ENCODE measurements at places on chromosomes 6 and 20.
A peak's percentile ranks its signal among the peaks of the same experiment; 100 is the strongest.

GRCh38 chr6:152698692-152699091 is 995 bp downstream of the MYCT1 start:
- DNase-seq, result no peak

- DNase-seq, result no peak
These were observed 168.4 kb downstream of the OR2B2 start for GRCh38 chr6:27743787-27744186.

DNA sequence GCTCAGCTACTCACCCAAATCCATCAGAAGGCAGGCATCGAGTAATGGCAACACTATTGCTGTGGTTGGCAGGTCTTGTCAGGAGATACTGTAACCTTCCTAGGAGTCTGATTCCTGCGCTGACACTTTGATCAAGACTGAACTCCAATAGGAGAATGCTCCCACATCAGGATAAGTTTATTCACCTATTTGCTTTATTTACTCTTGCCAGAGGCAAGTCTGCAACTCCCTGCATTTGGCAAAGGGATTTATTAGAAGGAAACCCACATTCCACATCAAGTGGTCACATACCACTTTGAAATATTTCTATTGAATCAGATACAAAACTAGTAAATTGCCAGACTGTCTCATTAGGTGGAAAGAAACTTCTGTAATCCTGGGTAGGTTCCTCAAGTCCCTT is 43.5 kb downstream of the ZFAND3 start:
- no peak for DNase-seq

DNA sequence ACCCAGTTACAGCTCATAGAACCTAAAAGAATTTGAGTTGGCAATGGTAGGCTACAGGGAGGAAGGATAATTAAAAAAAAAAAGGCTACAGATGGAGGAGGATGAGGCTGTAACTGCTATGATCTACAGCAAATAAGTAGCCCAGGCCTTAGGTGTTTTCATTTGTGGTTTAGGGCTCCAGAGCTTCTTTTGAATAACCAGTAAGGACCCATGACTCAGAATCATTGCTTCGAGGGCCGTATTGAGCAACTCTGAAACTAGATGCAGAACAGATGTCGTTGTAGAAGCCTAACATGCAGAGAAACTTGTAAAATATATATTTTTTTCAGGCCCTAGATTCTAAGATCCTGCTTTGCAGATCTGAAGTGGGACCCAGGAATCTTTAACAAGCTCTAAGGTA is 19.0 kb upstream of the ASIP start:
- DNase-seq, result peak; percentile 57

DNA sequence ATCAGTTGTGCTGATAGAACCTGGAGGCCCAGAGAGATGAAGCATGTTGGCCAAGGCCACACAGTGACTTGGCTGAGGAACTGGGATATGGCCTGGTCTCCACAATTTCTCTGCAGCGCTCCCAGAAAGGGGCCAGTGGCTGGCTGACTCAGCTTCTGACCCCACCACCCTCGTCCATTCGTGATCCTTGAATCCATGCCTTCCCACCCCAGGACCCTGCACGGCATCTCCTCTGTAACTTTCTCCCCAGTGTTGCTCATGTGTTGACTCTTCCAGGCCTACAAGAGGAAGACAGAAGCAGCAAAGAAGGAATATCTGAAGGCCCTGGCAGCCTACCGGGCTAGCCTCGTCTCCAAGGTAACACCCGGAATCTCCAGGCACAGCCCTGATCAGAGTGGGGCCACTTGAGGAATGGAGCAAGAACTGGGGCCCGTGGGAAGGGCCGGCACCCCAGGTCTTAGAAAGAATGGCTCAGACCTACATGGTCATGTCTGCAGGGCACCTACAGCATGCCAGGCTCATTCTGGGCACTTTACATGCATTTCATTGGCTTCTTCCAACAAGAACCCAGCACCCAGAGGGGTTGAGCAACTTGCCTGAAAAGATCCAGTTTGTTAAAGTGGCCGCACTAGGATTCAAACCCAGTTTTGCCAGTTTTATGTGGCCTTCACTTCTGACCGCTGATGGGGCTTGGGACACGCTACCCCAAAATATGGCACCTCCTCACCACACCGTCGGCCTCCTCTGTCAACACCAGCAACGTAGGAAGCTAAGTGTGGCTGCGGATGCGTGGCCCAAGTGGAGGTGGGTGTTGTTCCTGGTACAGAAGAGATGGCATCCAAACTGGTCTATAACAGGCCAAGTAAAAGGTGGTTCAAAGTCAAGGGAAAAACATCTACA is 122.2 kb downstream of the JPH2 start:
- no peak for DNase-seq

GRCh38 chr6:3701631-3702030 is 49.9 kb downstream of the PXDC1 start:
- no peak for DNase-seq

- DNase-seq, result peak; percentile 17
These were observed 239.9 kb upstream of the RNF217 start for GRCh38 chr6:124722141-124722878.

DNA sequence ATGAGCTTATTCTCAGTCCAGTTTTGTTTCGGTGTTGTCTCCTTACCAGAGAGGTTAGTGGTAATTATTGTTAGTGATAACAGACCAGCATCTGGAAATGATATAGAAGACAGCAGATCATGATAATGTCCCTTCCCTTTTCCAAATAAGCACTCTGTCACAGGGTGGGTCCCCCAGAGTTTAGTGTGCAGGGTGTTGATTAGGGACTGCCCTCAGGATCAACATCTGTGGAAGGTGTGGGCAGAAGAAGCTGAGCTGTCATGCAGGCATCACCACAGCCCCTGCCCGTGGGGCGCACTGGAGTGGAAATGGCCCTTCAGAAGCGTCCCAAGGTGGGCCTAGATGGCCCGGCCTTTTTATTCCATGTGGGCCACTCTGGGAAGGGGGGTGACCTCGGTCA is 67.6 kb upstream of the DTNBP1 start:
- no peak for DNase-seq

DNA sequence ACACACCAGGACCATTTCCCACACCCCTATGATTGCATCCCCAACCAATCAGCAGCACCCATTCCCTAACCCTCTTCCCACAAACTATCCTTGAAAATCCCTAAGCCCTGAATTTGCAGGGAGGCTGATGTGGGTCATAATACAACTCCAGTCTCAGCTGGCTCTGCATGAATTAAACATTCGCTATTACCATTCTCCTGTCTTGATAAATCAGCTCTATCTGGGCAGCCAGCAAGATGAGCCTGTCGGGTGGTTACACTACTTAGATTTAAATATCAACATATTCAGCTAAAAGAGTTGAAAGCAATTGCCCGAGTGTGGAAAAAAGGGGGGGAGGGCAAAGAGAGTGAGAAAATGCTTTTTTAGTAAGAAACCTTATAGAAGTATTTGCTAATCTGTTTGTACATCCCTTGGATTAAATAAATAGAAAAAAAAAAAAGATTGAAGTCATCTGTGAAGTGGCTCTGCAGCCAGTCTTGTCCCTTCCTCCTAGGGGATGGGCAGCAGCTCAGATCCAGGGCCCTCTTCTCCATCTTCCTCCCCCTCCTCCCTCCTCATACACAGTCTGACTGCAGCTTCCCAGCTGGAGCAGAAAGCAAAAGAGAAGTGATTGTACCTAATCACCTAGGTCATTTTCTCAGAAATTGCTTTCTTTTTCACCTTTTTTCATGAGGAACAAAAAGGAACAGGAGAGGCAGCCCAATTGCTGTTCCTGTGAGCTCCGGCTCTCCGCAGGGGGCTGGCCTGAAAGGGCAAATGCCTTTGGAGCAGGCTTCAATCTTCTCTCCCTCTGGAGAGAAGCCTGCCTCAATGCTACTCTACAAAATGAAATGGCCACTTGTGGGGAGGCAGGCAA is 356.6 kb upstream of the SULF2 start:
- DNase-seq, result no peak

GRCh38 chr20:37523911-37524700 is 3.1 kb downstream of the NNAT start:
- peak; percentile 13 for DNase-seq

- no peak for DNase-seq
These were observed 11.5 kb upstream of the FOXO3 start for GRCh38 chr6:108549241-108549640.

- no peak for DNase-seq
These were observed 30.8 kb downstream of the SF3B5 start for GRCh38 chr6:144064402-144065212.

DNA sequence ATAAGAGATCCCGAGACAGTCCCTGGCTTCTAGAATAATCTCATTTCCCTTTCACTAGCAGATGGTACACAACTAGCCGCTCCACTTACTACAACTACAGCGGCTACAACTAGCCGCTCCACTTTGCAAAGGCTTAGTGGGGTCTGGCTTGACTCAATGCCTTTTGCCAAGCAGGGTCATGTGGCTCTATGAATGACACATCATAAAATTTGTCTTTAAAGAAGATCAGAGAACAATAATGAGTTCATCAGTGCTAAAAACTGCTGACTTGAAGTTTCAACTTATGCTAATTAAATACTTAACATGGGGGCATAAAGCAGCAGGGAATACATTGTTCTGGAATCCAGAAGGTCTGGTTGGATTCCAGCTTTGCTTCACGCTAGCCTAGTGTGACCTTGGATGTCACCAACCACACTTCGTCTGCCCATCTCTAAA is 2.0 kb upstream of the MICAL1 start:
- DNase-seq, result peak; percentile 54

DNA sequence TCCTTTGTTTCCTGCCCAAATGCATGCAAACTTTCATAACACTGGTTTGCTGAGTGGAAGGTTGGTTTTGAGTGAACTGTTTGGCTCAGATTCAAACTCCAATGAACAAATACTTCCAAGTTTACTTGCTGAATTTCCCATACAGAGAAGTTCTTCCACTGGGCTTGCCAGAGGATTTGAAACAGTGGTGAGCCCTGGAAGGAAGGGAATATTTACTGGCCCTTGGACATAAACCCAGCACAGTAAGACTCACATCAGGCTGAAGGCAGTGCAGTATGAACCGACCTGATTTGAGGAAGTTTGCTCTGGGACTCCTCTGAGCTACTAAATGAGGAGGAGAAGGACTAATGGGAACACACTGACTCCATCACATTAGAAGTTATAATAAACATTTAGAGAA is 3.8 kb downstream of the TRAF3IP2 start:
- DNase-seq, result peak; percentile 92

GRCh38 chr20:51639206-51639832 is 96.8 kb upstream of the NFATC2 start:
- no peak for DNase-seq

DNA sequence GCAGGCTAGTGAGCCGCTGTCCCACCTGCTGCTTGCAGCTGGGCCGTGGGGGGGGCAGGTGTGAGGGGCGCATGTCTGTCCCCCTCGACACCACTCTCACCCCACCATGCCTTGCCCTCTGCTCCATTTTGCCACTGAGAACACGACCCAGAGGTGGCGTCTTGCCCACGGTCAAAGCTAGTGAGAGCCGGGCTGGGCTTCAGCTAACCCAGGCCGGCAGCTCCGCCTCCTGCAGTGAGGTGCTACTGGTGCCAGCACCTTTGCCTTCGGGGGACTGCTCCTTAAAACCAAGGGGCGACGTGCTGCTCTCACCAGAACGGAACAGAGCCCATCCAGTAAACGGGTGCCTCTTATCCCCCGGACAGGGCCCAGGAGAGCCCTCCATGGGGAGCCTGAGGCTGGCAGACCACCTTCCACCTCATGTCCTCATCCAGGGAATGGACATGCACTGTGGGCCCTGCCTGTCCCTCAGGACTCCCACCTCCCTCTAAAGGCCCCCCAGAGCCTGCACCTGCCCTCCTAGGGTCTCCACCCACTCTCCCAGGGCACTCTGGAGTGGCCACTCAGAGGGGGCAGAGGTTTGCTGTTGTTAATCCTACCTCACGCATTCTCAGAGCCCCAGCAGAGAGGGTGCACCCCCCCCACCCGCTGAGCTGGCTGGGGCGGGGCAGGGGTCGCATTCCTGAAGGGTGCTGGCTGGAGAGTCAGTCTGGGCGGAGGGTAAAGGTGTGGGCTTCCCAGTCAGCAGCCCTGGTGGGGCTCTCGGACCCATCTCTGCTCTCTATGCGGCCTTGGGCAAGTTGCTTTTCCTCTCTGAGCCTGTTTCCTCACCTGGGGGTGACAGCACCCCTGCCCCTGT is 2.9 kb downstream of the RBBP8NL start:
- no peak for DNase-seq

GRCh38 chr20:22371843-22372242 is 212.5 kb downstream of the FOXA2 start:
- DNase-seq, result no peak

DNA sequence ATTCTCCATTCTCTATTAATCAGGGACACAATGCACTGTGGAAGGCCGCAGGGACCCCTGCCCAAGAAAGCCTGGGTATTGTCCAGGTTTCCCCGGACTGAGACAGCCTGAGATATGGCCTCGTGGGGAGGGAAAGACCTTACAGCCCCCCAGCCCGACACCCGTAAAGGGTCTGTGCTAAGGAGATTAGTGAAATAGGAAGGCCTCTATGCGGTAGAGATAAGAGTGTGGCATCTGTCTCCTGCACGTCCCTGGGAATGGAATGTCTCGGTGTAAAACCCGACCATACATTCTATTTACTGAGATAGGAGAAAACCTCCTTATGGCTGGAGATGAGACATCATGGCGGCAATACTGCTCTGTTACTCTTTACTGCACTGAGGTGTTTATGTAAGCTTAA is 15.7 kb upstream of the EIF2S2 start:
- no peak for DNase-seq

GRCh38 chr6:11685481-11686093 is 93.0 kb downstream of the ADTRP start:
- DNase-seq, result no peak

- no peak for DNase-seq
These were observed 102.1 kb downstream of the FLRT3 start for GRCh38 chr20:14235355-14235754.

DNA sequence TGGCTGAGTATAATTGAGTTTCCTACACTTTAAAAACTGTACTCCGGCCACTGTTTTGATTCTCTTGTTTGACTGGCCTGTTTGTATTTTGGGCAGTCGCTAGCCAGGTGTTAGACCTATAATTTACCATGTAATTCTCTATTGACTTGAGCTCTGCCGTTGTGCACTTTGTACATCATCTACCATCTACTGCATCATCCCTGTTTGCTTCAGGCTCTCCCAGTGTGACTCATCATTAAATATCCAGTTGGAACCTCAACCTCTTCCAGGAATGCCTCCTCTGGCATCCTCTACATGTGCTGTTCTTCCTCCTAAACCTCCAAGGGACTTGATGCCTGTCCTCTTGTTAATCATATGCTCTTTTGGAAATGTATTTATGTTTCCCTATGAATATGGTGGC is 72.3 kb downstream of the FARS2 start:
- DNase-seq, result no peak

GRCh38 chr6:17910189-17910588 is 77.2 kb downstream of the KIF13A start:
- no peak for DNase-seq
